Activated T-cell treated with anti-CD3 and anti-CD28 coated beads, Interleukin-2, amount 50 U/mL, for 4 hours (primary cell): ENCODE measurements at places on chromosomes 3 and 15. TPM values are rescaled to one million over a fixed set of nuclear protein-coding genes. Genes with fewer than 3 reads are reported as not detected.
A peak's percentile ranks its signal among the peaks of the same experiment; 100 is the strongest.

TGM4 gene
- total RNA-seq, result not detected

GRCh38 chr3:4030624-4031023 lies 231.4 kb downstream of the LRRN1 start:
- DNase-seq, result no peak

TTLL13 gene
- total RNA-seq, result 0.19 TPM

DNA sequence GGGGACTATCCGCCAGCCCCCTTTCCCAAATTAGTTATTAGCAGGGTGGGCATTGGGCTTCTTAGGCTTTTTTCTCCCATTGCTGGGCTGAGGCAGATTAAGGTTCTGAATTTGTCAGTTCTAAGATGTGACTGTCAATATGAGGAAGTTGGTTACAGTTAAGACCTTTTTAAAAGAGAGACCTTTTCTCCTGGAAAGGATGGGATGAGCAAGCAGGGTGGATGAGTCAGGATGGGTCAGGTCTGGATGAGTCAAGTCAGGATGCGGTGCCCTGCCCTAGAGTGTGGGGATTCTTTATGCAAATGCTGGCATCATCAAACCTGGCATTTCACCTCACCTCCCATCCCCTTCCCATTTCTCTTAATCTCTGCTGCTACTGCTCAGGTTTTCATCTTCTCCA lies 1.9 kb downstream of the AEN start:
- peak; percentile 56 for DNase-seq
